ENCODE measurements at places on chromosomes 16 and 17.

GRCh38 chr16:13036600-13036999, 135.2 kb downstream of the SHISA9 start:
- H3K27me3 ChIP-seq, result no peaks in the 10 kb centered on the region
- H3K4me3 ChIP-seq, result no peak overlapping the region
- peak; percentile 70 for DNase-seq
- H3K27ac ChIP-seq, result no peak overlapping the region

- H3K4me1 ChIP-seq, result peaks cover 5% of the 10 kb centered on the region
- DNase-seq, result no peak
- H3K27ac ChIP-seq, result no peak overlapping the region
- no peaks in the 10 kb centered on the region for H3K27me3 ChIP-seq
- H3K4me3 ChIP-seq, result no peak overlapping the region
Observed at GRCh38 chr17:68015081-68015723, 18.9 kb upstream of the C17orf58 start.

DNA sequence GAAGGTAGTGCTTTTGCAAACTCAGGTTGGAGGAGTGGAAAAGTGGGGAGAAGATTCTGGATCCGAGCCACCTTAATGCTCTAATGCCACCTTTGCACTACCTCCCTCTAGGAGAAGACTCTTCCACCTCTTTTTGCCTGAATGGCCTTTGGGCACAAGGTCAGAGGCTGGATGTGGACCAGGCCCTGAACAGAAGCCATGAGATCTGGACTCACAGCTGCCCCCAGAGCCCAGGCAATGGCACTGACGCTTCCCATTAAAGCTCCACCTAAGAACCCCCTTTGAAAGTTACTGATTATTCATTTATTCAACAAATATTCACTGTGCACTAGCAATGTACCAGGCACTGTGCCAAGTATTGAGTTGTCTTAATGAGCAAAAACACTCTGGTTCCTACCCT, 3.2 kb downstream of the SHBG start:
- H3K27ac ChIP-seq, result no peak overlapping the region
- no peaks in the 10 kb centered on the region for H3K27me3 ChIP-seq
- H3K4me1 ChIP-seq, result peaks cover 35% of the 10 kb centered on the region
- no peaks in the 10 kb centered on the region for H3K36me3 ChIP-seq

- no peak overlapping the region for H3K27ac ChIP-seq
- peak; percentile 94 for DNase-seq
Observed at GRCh38 chr16:4402439-4403132, 13.8 kb downstream of the CORO7 start.

DNA sequence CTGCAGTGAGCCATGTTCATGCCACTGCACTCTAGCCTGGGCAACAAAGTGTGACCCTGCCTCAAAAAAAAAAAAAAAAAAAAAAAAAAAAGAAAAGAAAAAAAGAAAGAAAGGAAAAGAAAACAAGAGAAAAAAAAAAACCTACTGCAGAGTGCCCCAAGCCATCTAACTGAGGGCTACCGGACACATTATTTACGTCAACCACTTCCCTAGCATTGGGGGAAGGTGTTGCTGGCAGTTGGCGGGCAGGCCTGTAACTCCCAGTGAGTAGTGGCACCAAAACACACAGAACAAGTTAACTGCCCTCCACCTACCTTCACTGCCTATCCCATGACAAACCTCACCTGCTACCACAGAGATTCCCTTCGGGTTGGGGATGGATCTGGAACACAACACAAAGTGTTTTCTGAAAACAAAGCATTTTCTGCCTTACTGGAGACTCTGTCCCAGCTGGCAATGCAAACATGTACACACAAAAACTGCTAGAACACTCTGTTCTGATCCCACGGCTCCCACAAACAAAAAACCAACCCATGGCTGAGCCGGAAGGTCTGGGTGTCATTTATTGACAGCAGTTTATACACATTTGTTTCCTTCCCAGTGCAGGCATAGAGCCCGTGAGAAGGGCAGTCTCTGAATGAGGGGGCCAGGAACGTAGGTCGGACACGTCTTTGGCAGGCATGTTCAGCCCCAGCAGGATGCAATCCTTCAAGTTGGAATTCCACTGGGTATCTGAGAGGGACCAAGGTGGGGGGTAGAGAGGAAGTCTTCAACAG, 11.0 kb downstream of the PHB1 start:
- no peak for DNase-seq
- no peak overlapping the region for H3K4me3 ChIP-seq
- H3K36me3 ChIP-seq, result peaks cover 54% of the 10 kb centered on the region
- 0 out of 2 replicates have a peak, but pooled peaks cover 4% of the 10 kb centered on the region for H3K4me1 ChIP-seq

DNA sequence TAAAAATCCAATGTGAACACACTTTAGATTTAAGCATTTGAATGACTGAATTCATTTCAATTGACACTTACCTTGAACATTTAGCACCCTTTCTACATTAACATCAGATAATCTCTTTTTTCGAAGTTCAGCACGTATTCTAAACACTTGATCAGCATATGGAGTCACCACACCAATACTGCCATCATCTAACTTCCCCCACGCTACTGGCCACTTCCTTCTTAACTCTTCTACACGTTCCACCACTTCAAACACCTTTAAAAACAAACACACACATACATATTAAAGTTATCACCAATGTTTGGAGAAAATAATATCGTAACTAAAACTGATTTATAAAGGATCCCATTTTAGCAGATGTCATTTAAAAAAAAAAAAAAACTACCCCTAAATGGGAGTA, 93.5 kb downstream of the CACNG1 start:
- no peak overlapping the region for H3K4me3 ChIP-seq
- H3K27me3 ChIP-seq, result no peaks in the 10 kb centered on the region
- H3K4me1 ChIP-seq, result peaks cover 9% of the 10 kb centered on the region
- H3K36me3 ChIP-seq, result peaks cover 17% of the 10 kb centered on the region
- no peak overlapping the region for H3K27ac ChIP-seq

- H3K27ac ChIP-seq, result no peak overlapping the region
- peaks cover 79% of the 10 kb centered on the region for H3K27me3 ChIP-seq
- no peak for DNase-seq
- H3K36me3 ChIP-seq, result no peaks in the 10 kb centered on the region
- H3K4me3 ChIP-seq, result no peak overlapping the region
Observed at GRCh38 chr17:47855737-47856136, 4.8 kb upstream of the SP6 start.

- peaks cover 16% of the 10 kb centered on the region for H3K27me3 ChIP-seq
- H3K36me3 ChIP-seq, result peaks cover 14% of the 10 kb centered on the region
- H3K4me1 ChIP-seq, result peaks cover under 1% of the 10 kb centered on the region
- no peak overlapping the region for H3K27ac ChIP-seq
- no peak for DNase-seq
- no peak overlapping the region for H3K4me3 ChIP-seq
Observed at GRCh38 chr17:81228834-81229665, 6.3 kb upstream of the CEP131 start.

- no peaks in the 10 kb centered on the region for H3K4me1 ChIP-seq
- no peaks in the 10 kb centered on the region for H3K36me3 ChIP-seq
- H3K27me3 ChIP-seq, result no peaks in the 10 kb centered on the region
Observed at GRCh38 chr16:28084209-28084608, 20.7 kb upstream of the GSG1L start.

DNA sequence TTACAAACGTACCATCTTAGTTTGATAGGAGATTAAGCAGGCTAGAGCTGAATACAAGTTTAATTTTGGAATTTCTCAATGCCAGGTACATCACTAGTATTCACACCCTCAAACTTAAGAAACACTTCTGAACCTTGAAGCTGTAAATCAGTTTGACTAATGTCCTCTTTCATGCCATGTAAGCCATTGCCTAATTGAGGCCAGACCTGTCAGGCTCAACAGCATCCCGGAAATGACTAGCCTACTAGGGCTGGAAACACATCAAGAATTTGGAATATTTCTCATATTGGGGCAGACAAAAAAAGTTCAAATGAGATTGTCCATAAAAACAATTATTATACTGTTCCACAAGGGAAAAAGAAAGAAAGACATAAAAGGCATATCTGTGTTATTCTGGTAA, 1.7 kb downstream of the USP32 start:
- H3K27me3 ChIP-seq, result no peaks in the 10 kb centered on the region
- H3K36me3 ChIP-seq, result no peaks in the 10 kb centered on the region
- no peak for DNase-seq
- H3K4me3 ChIP-seq, result peak overlapping the region; percentile 98
- peak overlapping the region; percentile 85 for H3K27ac ChIP-seq

DNA sequence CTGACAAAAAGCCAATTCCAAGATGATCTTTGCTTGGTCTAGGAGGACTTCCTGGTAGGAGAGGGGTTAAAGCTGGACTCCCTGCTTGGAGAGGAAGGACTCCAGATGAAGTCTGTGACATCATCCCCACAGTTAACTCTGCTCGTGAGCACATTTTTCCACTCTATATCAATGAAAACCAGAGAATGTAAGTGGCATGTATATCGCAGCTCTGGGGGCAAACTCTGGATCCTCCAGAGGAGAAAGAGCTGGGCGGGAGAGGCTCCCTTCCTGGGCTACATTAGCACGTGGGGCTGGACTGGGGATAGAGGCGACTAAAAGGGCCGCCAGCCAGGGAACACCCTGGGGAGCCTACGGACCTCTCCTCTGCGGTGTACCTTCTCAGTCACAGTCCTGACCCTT, 34.1 kb downstream of the HIC1 start:
- no peak overlapping the region for H3K4me3 ChIP-seq
- H3K4me1 ChIP-seq, result peaks cover 34% of the 10 kb centered on the region
- peak overlapping the region; percentile 17 for H3K27ac ChIP-seq
- DNase-seq, result no peak
- H3K27me3 ChIP-seq, result no peaks in the 10 kb centered on the region
- no peaks in the 10 kb centered on the region for H3K36me3 ChIP-seq

GRCh38 chr16:84368308-84368996, at the start of gene ATP2C2:
Gene ATP2C2, plus strand, starts transcription at chr16:84368538. Its CDS starts 78 bp downstream, at chr16:84368616.
- peak within 1 kb of the TSS; percentile 86 for H3K4me3 ChIP-seq
- H3K36me3 ChIP-seq, result no peaks in the 10 kb centered on the region
- peaks cover 32% of the 10 kb centered on the region for H3K27me3 ChIP-seq
- peaks cover 32% of the 10 kb centered on the region for H3K4me1 ChIP-seq
- peak; percentile 89 for DNase-seq
- no peak within 1 kb of the TSS for H3K27ac ChIP-seq

DNA sequence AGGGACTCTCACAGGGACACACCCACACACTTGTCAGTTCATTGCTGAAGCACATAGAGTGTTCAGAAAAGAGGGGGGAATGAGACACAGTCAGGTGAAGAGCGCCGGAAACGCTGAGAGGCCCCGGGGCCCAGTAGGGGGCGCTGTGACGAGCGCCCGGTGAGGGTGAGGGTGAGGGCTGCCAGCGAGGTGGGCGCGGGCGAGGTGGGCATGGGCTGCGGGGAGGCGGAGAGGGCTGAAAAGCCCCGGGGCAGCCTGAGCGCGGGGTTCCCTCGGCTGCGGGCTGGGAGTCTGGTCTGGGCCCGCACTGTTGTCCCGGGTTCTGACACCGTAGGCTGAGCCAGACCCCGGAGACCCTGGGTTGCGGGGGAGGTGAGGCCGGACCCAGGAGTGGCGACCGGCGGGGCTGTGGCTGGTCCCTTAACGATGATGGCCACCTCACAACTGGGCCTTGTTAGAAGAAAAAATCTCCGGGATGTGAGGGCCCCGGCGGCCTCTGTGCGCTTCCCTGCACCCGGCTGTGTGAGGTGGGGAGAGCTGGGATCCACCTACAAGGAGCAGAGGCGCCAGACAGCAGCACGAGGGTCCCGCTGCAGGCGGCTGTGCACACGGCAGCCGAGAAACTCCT, 91.4 kb downstream of the C16orf78 start:
- peak overlapping the region; percentile 68 for H3K4me3 ChIP-seq
- DNase-seq, result peak; percentile 61
- no peaks in the 10 kb centered on the region for H3K36me3 ChIP-seq
- H3K27me3 ChIP-seq, result peaks cover 18% of the 10 kb centered on the region
- H3K27ac ChIP-seq, result no peak overlapping the region

GRCh38 chr17:20073055-20073979, 64.2 kb downstream of the SPECC1 start:
- no peak overlapping the region for H3K4me3 ChIP-seq
- H3K4me1 ChIP-seq, result peaks cover 16% of the 10 kb centered on the region
- H3K27me3 ChIP-seq, result no peaks in the 10 kb centered on the region
- no peak for DNase-seq
- H3K27ac ChIP-seq, result no peak overlapping the region
- H3K36me3 ChIP-seq, result no peaks in the 10 kb centered on the region

DNA sequence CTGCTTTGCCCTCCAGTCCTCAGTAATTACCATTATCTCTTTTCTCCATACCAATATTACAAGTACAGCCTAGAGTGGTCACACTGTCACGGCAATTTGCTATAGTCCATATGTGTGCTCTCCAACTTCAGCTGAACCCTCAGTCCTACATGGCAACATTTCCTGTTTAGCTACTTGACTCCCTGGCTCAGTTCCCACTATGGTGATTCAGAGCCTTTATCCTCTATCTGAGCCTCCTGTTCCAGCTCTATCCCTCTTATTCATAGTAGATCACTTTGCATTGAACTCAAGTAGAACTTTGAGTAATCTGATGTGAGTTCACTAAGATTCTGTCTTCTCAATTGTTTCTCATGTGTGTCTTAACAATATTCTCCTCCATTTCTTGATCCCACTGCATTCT, 43.7 kb upstream of the GOSR1 start:
- H3K4me3 ChIP-seq, result no peak overlapping the region
- no peaks in the 10 kb centered on the region for H3K4me1 ChIP-seq
- H3K27ac ChIP-seq, result no peak overlapping the region
- no peaks in the 10 kb centered on the region for H3K27me3 ChIP-seq

DNA sequence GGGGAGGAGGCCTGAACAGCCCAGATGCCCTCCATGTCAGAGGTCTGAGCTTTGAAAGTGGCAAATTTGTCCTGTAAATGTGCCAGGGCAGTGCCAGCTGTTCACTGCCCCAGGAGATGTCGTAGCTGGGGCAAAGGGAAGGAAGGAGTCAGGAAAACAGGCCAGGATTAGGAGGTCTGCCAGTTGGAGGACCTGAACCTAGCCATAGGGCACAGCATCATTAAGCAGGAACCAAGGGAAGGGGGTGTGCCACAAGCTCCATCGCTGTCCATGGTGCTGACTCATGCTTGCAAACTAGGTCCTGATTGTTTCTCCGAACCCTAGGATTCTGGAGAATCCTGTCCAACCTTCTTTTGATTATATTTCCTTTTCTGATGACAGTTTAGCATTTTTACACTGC, 124.2 kb downstream of the TMEM132E start:
- H3K27ac ChIP-seq, result no peak overlapping the region

DNA sequence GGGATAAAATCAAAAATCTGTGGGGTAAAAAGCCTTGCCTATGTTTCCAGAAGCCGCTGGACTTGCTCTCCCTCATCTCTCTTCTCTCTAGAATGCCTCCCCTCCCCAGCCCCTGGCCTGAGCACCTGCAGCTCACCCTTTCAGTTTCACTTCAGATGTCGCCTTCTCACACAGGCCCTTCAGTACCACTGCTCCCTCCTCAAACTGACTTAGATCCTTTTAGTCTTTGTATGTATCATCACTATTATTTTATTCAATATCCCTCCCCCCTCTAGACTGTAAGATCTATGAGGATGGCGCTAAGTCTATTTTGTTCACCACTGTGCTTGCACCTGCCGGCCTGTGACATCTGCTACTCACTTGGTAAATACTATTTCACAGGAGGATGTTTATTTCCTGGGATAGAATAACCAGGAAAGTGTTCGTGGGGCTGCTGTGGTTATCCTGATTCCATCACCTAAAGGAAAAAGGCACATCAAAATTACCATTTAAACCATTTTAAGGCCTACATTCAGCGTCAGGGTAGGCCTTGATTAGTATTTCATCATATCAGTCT, 122.3 kb downstream of the MRTFB start:
- 0 out of 2 replicates have a peak, but pooled peaks cover 3% of the 10 kb centered on the region for H3K4me1 ChIP-seq
- DNase-seq, result no peak
- H3K27me3 ChIP-seq, result no peaks in the 10 kb centered on the region
- H3K4me3 ChIP-seq, result no peak overlapping the region
- no peak overlapping the region for H3K27ac ChIP-seq
- no peaks in the 10 kb centered on the region for H3K36me3 ChIP-seq
